ENCODE measurements at places on chromosomes 5 and 9.

DNA sequence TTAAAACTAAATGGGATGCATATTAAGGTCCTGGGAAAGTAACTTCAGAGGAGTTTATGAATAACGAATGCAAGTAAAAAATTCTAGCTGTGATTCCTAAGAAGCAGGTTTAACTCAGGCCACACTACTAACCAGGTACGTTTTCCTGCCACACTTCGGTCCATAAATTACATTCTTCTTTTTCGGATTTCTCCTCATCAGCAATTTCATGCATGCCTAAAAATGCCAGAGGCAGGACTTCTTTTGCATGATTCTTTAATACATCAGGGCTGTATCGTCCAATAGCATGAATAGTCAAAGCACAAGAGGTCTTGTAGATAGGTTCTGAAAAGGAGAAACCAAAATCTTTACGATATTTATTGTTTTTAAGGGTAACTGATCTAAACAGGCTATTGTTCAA is 42.3 kb upstream of the OR2K2 start:
- no peak for DNase-seq

DNA sequence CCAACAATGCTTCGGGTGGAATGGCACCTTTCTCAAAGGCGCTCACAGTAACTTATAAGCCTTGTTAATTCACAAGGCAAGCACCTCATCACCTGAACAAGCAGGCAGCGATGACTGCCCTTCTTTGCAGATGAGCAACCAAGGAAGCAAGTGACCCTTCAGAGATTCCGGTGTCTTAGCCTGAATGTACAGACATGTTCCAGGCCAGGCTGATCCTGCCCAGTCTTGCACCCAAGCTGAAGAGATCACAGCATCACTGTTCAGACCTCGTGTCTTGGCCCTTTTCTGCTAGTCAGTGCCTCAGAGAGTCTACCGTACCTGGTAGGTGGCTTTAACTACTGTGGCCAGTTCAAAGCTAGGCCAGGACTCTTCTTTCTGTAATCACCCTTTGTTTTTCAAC is 94.7 kb upstream of the ERCC6L2 start:
- no peak for DNase-seq

GRCh38 chr9:108639091-108639490 is 216.7 kb downstream of the ACTL7B start:
- DNase-seq: no peak

- DNase-seq: peak; percentile 81
Observed at GRCh38 chr9:98191671-98192502, 550 bp downstream of the CORO2A start.

GRCh38 chr5:164356790-164357189 is 851.4 kb downstream of the MAT2B start:
- no peak for DNase-seq

Measured in cardiac septum (tissue), 1 donor.